ENCODE measurements at places on chromosomes 7 and 10.

DNA sequence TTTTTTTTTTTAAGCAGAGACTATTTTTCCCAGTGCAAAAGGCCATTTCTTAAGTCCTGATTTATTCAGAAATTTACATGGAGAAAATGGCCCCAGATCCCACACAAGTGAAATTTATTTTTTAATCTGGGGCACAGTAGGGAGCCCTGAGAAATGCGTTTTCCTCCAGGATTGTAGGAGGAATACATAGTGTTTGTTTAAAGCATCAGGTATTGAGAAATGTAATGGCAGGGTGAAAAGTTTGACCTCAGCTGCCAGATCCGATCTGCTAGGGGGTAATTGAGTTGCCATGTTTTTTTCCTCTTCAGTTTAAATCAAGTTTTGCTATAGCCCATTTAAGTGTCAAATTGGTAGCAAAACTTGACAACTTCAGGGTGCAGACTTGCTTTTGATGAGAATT lies 110.0 kb downstream of the LRMDA start:
- DNase-seq: no peak

- DNase-seq: no peak
These were observed 196.3 kb downstream of the DNAJC1 start for GRCh38 chr10:21807180-21807579.

GRCh38 chr7:102119213-102119651 lies 167.4 kb upstream of the SH2B2 start:
- no peak for DNase-seq

GRCh38 chr7:126605553-126605952 lies 647.2 kb downstream of the GRM8 start:
- no peak for DNase-seq

DNA sequence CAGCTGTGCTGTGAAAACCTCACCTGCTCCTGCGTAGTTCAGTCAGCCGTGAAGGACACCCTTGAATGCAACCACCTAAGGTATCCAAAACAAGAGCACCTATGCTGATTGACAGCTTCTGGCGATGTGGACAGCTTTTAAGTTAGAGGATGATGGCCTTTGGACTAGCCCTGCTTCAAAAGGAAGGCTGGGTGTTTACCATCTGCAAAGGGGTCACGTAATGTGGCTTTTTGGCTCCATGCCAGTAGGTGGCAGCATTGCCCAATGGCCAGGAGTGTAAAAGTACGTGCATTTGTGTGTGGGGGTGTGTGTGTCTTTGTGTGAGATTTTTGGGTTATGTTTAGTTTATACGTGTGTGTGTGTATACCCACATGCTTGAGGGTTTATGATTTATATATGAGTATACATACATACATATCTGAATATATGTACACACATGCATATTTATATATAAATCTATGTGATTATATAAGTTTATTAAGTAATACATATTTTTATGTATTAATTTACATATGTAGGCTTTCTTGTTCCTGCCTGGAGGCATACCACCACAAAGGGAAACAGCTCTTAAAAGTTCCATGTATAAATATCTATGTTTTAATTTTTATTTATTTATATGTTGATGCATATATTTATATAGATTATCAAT lies 236.3 kb upstream of the ANKRD30A start:
- DNase-seq: peak; percentile 35

DNA sequence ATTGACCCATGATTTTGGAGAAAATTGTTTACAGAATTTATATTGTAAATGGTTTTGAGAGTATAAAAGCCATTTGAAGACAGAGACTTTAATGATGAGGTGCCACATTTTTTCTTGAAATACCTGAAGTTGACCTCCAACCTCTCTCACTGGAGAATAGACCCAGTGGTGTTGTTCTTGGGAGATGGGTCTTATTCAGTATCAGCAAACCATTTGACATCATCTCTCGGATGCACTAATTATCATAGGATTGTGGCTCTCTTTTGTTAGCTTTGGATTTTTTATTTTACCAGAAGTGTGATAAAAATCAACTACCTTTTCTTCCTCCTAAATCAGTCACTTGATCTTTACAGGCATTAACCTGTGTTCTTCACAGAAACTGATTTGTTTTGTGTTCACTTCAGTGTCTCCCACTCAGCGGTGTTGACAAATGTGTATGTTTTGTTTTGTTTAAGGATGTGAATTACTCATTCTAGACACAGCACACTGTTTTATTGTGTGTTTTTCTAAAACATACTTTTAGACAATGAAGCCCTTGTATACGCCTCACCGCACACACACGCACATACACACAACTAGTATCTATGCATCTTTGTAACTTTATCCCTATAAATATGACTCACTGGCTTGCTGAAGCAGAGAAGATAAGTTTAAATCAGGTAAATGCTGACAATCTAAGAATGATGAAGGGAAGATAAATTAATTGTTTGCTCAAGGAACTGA lies 455.6 kb downstream of the INHBA start:
- DNase-seq: no peak

GRCh38 chr10:123665491-123666286 lies 466 bp upstream of the GPR26 start:
- no peak for DNase-seq

DNA sequence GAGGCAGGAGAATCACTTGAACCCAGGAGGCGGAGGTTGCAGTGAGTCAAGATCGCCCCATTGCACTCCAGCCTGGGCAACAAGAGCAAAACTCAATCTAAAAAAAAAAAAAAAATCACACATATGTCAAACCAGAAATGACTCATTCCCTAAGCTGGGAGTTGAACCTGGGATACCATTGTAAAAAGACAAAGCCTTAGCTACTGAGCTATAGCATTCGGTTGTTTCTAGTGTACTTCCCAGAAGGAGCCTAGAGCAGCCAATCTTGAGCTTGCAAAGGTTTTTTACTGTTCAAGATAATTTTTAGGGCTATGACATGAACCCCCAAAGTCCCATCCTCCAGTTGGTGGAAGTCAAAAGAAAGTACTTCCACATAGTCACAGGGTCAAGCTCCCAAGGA lies 87.9 kb downstream of the ZNF467 start:
- DNase-seq: no peak

GRCh38 chr10:822197-822596 lies 109.3 kb downstream of the LARP4B start:
- DNase-seq: no peak

DNA sequence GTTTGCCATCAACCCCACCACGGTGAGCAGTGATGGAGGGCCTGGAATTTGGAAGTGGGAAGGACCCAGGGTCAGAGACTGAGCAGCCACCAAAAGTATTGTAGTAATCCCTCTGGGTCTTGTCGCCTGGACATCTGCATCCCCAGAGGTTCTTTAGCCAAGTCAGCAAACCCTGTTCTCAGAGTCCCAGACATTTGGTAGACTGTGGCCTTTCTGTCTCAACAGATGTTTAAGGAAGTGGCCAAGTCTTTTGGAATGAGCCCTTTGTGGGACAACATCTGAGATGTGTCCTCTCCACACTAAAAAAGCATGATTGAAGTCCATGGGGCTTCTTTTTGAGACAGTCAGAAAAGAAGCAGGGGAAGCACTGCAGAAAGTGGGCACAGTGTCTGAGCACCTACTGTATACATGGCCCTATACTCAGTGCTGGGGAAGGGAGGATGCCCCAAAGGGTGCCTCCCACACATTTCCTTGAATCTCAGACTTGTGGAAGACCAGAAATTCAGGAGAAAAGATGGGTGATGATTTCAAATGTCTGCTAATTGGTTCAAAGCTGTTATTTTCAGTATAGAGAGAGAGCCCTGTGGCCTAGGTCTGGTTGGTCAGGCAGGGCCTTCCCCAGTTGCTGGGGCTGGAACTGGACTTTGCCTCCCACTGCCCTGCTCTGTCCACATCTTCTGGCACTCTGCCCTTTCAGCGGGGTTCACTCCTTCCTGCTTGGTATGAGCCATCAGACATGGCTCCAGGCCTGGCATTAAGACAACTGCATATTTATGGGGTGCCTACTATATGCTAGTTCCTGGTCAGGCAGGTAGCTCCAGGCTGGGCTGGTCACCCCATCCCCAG lies 26.5 kb upstream of the VSIR start:
- no peak for DNase-seq

DNA sequence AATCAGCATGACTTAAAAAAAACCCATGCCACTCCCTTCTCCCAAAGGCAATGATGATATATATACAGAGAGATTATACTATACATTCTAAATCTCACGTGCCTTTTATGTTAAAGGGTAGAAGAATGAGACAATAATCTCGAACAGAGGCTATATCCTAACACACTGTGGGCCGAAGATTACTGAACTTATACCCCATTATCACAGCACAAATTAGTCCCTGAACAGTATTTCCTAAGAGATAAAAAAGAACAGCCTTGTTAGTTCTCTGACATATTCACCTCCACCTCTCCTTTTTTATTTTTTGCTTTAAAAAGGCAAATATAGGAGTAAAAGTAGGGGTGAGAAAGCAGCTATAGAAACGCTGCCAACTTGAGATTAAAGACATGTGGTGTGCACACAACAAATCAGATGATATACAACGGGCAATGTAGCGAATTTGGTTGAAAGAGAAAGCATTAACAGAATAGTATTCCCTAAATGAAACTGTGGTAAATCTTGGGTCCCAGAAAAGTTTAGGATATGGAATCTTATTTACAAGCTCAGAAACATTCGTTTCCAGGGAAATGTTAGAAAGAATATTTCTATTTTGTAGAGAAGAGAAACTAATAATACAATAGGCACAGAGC lies 69.5 kb downstream of the JMJD1C start:
- DNase-seq: no peak

GRCh38 chr10:97109547-97109946 lies 76.2 kb downstream of the SLIT1 start:
- no peak for DNase-seq

- no peak for DNase-seq
These were observed 264.9 kb downstream of the EXOC4 start for GRCh38 chr7:133517766-133518165.

- no peak for DNase-seq
These were observed 94.5 kb downstream of the HIPK2 start for GRCh38 chr7:139683137-139683921.

DNA sequence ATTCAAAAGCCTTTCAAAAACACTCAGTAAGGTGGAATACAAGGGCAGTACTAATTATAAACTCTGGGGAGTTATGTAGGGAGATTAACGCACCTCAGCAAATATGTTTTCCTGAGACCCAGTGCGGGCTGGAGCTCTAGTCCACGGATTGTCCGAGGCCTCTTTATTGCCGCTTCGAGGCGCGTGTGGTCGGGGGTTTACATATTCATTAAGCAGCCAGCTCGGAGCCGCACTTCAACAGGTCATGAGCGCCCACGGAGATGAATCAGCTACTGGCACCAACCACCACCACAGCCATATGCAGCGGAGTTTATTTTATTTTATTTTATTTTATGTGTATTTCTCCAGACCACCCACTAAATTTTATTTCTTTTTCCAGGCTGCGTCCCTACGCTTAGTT lies 195.9 kb upstream of the ADARB2 start:
- DNase-seq: no peak

DNA sequence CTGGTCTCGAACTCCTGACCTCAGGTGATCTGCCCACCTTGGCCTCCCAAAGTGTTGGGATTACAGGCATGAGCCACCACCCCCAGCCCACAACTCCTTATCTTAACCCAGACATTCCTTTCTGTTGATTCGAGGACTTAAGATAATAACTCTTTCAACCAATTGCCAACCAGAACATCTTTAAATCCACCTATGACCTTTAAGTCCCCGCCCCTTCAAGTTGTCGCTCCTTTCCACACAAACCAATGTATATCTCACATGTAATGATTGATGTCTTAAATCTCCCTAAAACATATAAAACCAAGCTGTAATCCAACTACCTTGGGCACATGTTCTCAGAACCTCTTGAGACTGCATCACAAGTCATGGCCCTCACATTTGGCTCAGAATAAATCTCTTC lies 7.8 kb upstream of the ANKRD2 start:
- no peak for DNase-seq

GRCh38 chr7:150567169-150567568 lies at the start of gene GIMAP4:
Gene GIMAP4, plus strand, starts transcription at chr7:150567390. Its CDS starts 2,512 bp downstream, at chr7:150569902.
- DNase-seq: no peak

- no peak for DNase-seq
These were observed 112.2 kb upstream of the HGF start for GRCh38 chr7:81882086-81882485.

- DNase-seq: no peak
These were observed 156.0 kb downstream of the ZNF33B start for GRCh38 chr10:42482411-42482810.

- DNase-seq: no peak
These were observed 19.0 kb upstream of the CAPZA2 start for GRCh38 chr7:116843378-116843777.

GRCh38 chr7:132609222-132609621 lies 33.0 kb upstream of the PLXNA4 start:
- DNase-seq: no peak

- DNase-seq: no peak
These were observed 20.2 kb upstream of the INSIG1 start for GRCh38 chr7:155277385-155277994.

GRCh38 chr7:55110993-55111361 lies 92.2 kb downstream of the EGFR start:
- DNase-seq: no peak

DNA sequence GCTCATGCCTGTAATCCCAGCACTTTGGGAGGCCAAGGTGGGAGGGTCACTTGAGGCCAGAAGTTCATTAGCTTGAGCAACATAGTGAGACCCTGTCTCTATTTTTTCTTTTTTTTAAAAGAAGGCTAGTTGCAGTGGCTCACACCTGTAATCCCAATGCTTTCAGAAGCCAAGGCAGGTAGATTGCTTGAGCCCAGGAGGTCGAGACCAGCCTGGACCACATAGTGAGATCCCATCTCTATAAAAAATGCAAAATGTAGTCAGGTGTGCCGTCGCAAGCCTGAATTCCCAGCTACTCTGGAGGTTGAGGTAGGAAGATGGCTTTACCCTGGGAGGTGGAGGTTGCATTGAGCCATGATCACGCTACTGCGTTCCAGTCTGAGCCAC lies 7.5 kb downstream of the NYAP1 start:
- DNase-seq: no peak

- DNase-seq: no peak
These were observed 32.3 kb upstream of the WDFY4 start for GRCh38 chr10:48652344-48652743.

DNA sequence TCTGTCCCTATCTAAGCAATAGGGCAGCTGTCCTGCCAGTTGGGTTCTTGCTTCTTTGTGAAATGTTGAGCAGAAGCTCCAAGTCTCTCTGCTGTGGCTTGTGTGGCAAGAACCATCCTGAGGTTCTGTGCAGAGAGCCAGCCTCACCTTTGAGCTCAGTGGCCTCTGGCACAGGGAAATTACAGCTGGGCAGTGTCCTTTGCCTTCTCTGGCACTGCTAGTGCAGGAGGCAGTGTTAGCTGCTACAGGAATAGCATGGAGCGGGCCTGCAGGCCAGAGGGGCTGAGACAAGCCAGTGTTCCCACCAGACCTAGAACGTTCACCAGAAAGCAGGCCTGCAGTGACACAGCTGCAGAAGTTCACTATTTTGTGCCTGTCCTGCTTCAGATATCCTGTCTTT lies 1.8 kb downstream of the PRXL2A start:
- DNase-seq: no peak

DNA sequence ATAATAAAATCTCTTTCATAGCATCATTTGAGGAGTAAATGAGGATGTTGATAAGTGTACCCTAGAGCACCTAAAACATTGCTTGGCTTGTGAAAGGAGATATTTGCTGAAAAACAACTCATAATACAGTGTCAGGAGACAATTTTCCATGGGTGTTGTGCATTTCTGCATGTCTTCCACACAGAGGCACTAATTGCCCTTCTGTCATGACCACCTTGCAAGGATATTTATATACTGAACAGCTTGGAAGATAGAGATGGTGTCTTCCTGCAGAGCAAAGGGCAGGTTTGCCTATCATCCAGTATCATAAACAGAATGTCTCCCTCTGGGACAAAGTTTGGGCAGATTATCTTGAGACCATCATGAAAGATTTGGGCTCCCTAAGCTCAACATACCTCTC lies 495.2 kb upstream of the LRRN3 start:
- DNase-seq: no peak

- no peak for DNase-seq
These were observed 37.1 kb downstream of the SKIDA1 start for GRCh38 chr10:21488246-21488956.
